NCI-H1092 (cell line): ENCODE measurements at places on chromosomes 2 and 18.
A peak's percentile ranks its signal among the peaks of the same experiment; 100 is the strongest.

- no peak for DNase-seq
Measured at GRCh38 chr2:18413676-18414396, 146.6 kb downstream of the RDH14 start.

GRCh38 chr2:111918383-111918806 lies 20.0 kb downstream of the MERTK start:
- no peak for DNase-seq

- no peak for DNase-seq
Measured at GRCh38 chr2:71813315-71813714, 334.3 kb downstream of the CYP26B1 start.

- no peak for DNase-seq
Measured at GRCh38 chr18:10374636-10375293, 79.7 kb upstream of the APCDD1 start.

DNA sequence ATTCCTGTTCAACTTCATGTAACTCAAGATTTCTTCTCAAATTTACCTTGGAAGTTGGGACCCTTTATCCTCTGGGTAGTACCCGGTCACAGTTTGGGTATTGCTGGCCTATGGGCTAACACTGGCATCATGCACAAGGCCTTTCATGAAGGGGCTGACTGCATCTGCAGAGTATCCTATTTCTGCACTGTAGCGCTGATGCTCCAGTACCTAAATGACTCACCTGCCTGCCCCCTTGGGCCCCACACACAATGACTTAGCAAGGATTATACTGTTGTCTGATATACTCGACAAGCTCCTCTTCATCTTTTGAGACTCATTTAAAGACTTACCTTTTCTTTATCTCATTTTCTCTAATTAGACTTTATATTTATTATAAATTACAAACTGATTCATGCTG lies 39.9 kb downstream of the DNAH6 start:
- no peak for DNase-seq

DNA sequence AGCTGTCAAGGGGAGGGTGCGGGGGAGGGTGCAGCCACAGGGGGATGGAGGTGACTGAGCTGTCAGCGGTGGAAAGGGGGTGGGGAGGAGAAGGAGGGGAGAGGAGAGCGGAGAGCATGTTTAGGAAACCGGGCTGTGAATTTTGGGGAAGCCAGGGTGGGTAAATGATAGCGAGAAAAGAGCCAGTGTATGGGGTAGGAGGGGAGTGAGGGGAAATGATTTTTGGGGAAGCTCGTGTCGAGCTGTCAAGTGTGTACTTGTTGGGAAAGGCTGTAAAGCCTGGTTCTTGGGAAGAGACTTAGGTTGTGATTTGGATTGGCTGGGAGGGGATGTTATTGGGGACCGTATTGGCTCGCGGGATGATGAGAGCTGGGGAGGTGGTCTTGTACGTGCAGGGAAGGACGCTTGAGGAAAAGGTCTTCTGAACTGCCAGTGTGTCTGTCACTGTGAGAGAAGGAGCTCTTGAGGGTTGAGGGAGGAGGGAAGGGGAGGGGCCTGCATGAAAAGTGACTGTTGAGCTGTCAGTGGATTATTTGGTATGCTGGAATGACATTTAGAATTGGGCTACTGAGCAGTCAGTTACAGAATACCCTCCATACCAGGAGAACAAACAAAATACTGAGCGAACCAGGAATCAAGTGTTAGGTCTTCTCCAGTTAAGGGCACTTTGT lies 1.0 kb downstream of the UBR3 start:
- no peak for DNase-seq

GRCh38 chr2:12289120-12289802 lies 427.5 kb upstream of the TRIB2 start:
- DNase-seq = no peak

DNA sequence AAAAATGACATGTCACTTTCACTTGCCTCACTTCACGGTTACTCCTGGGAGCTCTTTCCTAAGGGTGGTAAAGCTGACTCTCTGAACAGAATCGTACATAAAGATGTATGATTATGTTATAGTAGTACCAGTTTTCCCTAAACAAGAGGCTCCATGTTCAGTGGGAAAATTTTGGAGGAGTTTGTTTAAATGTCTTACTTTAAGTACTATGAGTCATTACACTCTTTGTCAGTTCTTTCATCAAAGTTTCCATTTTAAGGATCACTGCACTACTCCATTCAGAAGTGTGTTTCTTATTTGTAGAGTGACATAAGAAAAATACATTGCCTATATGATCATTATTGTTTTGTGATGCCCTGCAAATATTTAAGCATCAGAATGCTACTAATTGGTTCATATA lies 121.1 kb upstream of the FIGN start:
- DNase-seq = no peak

DNA sequence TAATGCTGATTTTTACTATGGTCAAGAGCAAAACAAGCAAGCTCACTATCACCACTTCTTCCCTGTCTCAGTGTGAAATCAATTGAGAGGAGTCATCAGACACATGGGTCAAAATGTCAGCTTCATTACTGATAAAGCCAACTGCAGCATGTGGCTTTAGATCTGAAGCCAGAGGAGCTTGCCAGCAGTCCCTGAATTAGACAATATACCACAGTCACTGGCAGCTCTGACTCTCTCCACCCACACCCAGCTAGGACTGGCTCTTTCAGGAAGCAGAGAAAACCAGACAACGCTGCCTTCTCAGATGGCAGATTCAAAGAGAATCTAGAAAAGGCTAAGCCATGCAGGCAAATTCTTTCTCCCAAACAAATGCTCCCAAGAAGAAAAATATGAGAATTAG lies 20.0 kb upstream of the ASB18 start:
- DNase-seq = no peak

DNA sequence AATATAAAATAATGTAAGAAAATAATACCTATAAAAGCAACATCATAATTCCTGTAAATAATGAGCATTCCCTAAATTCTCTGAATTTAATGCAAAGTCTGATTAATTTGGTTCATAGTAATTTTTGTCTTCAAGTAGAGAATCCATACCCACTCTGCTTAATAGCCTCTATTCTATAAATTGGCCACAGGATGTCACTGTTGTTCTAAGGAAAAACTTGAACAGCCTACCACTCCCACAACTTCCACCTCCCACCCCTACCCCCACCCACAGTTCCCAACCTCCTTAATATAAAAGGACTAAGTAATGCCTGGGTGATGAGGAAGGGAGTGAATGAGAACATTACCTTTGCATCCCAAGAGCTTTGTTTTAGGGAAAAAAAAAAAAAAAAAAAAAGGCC lies 27.2 kb upstream of the BBS5 start:
- DNase-seq = peak; percentile 13

- no peak for DNase-seq
Measured at GRCh38 chr18:29556070-29556469, 1379.1 kb upstream of the CDH2 start.
